Stimulated activated CD4-positive, alpha-beta T cell treated with anti-CD3 and anti-CD28 coated beads, Interleukin-1b, Interleukin-23, amount 100 ng/mL, for 24 hours (primary cell): ENCODE measurements at places on chromosomes 3 and 15.

DNA sequence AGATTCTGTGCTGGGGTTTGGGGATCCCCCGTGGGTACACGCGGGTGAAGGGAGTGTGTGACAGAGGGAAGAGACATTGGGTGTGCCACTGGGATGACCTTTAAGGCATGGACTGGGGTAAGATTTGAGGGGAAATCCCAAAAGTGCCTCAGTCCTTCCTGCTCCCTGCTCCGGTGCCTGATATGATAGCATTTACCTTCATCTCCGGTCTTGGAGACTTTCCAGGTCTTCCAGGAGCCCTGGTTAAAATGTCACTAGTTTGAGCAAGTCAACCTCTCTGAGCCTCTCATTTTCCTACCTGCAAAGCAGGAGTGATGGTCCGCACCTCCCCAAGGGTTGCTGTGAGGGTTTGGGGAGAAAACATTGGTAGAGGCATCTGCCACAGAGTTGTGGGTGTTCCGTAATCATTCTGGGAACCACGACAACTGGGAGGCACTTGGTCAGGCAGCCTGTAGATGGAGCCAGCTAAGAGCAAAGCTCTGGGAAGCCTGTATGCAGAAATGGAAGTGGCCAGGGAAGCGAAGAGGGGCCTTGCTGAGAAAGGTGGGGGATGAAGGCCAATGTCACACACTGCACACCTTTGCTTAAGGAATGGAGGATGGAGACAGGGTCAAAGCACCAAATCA lies 33.9 kb upstream of the KIF23 start:
- DNase-seq: no peak

DNA sequence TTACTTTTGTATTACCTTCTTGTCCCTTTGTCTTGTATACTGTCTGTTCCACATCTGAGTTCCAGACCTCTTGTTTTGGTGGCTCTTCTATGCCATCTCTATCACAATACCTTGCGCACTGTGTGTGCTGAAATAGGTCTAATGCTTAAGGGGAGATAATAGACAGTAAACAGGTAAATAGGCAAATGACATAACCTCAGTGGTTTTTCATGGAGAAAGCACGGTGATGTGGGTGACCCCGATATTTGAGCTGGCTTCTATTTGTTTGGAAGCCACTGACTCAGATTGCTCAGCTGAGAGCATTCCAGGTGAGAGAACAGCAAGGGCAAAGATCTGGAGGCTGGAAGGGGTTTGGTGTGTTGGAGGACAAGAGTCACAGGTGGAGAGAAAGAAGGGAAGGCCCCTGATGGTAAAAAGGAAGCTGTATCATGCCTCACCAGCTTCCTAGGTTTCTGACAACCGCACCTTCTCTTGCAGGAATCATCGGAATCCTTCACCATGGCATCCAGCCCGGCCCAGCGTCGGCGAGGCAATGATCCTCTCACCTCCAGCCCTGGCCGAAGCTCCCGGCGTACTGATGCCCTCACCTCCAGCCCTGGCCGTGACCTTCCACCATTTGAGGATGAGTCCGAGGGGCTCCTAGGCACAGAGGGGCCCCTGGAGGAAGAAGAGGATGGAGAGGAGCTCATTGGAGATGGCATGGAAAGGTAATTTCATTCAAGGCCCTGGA lies 795 bp downstream of the MCM2 start:
- no peak for DNase-seq

- DNase-seq: no peak
These were observed 92.1 kb downstream of the TGFBR2 start for GRCh38 chr3:30698549-30698948.

DNA sequence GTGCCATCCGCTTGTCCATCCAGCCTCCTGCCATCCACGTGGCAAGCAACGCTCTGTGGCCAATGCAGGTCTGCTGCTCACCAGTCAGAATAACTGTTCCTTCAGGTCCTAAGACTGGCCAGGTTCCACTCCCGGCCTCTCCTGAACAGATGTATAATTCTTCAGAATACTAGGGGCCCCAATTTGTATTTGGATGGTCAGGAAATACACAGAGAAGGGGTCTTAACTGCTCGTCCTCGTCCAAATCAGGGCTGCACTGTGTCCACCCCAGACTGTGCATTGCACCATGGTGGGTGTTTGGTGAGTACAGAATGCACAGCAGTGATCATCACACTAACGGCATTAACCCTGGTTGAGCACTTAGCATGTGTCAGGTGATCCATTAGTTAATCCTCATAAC lies 46.0 kb downstream of the MINAR1 start:
- DNase-seq: no peak

- DNase-seq: no peak
These were observed 47.8 kb downstream of the LRRK1 start for GRCh38 chr15:100966997-100967396.

GRCh38 chr3:29649815-29650547 lies 369.1 kb downstream of the RBMS3 start:
- DNase-seq: no peak

- DNase-seq: no peak
These were observed 45.0 kb downstream of the PDHB start for GRCh38 chr3:58388550-58389091.

DNA sequence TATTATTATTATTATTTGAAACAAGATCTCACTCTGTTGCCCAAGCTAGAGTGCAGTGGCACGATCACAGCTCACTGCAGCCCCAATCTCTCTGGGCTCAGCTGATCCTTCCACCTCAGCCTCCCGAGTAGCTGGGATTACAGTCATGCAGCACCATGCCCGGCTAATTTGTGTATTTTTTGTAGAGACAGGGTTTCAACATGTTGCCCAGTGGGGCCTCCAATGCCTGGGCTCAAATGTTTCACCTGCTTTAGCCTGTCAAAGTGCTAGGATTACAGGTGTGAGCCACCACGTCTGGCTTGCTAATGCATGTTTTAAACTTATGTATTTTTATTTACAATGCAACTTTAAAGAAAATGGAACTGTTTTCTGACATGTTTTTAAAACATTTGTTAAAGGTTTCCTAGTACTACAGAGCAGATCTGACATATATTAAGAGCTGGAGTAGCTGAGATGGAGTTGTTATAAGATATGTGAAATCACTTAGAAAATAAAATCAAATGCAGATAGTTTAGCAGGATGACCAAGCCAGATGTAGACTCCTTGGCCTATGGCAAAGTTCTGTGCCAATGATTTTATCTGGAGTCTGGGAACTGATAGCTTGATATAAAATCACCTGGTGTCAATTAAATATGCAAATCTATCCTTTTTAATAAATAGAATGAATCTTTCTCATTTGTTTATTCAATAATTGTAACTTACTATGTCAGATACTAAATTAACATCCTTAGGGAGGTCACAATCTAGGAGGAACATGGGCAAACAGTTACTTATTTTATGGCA lies 310.1 kb upstream of the NAALADL2 start:
- no peak for DNase-seq

DNA sequence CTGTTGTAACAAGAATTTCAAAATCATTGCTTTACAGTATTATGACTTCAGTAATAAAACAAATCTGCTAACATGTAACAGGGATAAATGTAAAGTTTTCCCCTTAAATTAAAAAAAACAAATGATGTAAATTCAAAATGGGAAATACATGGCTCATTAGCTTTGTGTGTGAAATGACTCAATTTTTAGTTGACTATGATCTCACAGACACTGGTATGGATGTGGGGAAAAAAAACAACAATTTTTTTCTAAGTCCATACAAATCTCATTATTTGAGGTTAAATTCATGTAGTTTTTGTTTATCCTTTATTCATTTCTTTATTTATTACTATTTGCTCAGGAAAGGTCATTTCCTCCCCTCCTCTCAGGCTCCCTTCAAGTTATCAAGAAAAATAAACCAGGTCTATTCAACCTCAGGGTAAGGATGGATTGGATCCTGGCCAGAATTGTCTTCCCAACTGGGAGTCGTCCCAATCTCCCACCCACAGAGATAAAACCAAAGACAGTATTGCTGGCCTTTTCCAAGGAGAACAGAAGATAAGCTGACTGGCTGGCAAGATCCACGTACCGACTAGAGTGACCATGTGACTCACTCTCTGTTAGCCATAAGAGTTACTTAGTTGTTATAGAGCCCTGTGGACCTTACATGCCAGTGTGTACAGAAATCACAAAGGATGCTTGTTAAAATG lies 373.3 kb downstream of the GAP43 start:
- no peak for DNase-seq

GRCh38 chr15:59179717-59180116 lies 26.9 kb upstream of the LDHAL6B start:
- DNase-seq: no peak

DNA sequence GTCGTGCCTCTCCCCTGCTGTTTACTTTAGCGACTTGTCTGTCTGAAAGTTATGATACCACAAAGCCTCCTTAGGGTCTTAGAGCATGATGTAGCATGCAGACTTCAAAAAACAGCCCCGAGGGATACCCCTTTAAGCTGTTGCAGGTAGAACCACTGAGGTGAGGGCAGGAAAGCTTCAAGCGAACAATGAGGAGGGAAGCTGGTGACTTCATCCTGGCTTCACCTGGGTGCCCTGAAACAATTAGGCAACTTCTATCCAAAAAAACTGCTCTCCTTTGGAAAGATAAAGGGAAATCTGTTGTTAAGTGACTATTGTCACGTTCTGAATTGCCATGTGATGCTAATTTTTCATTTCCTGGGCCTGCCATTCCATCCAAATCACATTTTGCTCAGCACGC lies 231.6 kb downstream of the SOX2 start:
- no peak for DNase-seq

- no peak for DNase-seq
These were observed 81.1 kb upstream of the SLC4A7 start for GRCh38 chr3:27565201-27565852.

- no peak for DNase-seq
These were observed 43.9 kb downstream of the ERC2 start for GRCh38 chr3:56424336-56424735.

DNA sequence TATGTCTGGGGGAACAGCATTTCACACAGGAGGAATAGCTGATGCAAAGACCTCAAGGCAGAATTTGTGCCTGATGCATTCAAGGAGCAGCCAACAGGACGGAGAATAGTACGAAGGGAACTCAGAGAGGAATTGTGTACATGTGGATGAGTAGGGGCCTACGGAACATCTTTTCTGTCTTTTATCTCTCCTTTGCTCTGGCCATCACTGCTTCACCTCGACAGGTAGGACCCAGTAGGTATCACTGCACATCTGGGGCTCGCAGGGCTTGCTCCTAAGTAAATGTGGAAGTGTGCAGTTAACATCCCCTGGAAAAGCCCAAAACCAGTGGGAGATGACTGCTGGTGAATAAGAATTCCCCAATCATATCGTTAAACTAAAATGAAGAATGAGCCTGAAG lies 56.4 kb upstream of the POU1F1 start:
- DNase-seq: no peak

- DNase-seq: no peak
These were observed 10.6 kb downstream of the RPS27L start for GRCh38 chr15:63146684-63147083.

DNA sequence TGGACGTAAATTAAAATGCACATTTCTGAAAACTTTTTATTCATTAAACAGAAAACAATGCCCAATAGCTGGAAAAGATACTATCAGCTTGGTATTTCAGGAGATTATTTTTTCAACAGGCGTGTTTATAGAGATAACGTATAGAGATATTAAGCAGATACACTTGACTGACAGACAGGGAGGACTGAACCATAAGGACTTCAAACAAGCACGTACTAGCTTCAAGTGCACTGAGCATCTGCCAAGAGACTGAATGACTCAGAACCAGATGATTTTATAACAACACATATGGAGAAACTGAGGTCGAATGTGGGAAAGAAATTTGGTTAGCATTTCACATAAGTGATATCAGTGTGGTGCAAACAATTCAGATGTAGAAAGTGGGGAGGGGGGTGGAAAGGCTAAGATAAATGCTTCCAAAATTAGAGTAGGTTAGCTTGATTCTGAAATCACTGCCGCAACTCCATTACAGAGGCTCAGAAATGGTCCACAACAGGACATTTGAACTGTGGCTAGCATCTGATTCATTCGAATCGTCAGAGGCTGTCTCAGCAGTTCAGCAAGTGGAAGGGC lies 103.5 kb downstream of the SEMA6D start:
- DNase-seq: no peak

DNA sequence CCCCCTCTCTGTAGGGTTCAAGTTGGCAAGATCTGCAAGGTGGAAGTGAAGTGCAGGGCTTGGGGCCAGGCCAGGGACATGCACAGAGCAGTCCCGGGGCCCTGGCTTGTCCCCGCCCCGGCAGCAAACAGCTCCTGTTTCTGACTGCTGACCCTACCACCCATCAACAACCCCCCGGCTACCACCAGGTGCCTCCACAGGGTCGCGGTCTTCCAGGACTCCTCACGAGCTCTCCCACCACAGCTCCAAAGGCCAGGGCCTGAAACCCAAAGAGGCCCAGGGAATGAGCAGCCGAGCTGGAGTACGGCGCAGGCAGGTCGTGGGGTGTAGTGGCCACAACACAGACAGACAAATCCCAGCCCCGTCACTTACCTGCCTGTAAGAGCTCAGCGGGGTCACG lies 121.3 kb upstream of the SMAD3 start:
- no peak for DNase-seq

DNA sequence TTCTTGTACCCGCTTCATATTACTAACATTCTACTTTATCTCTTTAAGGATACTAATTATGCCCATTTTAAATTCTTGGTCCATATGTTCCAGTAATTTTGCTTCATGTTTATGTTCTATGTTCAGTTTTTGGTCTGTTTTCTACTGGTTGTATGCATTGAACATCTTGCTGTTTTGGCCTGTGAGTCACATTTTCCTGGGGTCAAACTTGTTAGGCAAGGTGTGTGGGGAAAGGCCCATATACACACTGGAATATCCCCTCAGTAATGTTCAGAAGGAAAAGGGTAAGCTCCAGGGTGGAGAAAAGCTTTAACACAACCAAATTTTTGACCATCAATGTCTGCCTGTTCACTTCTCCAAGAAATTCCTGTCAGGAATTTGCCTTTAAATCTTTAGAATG lies 337.7 kb downstream of the SLC9A9 start:
- no peak for DNase-seq

GRCh38 chr3:121165397-121165837 lies 257.4 kb downstream of the STXBP5L start:
- no peak for DNase-seq

DNA sequence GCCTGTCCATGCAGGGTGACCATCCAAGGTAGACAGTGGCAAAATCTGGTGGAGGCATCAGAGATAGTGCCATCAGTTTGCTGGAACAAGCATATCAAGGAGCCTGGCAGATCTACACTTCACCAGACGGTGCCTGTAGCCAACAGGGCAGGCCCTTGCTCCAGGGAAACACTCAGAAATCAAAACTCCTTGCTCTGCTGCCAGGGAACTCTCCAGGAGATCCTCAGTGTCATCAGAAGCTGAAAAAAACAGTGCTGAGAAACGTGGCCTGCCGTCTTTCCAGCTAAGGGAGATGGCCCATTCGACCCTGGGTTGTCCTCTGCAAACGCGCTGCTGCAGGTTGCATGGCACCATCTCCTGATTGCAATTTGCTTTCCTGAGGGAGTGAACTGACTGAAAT lies 30.5 kb upstream of the ATP13A3 start:
- no peak for DNase-seq

DNA sequence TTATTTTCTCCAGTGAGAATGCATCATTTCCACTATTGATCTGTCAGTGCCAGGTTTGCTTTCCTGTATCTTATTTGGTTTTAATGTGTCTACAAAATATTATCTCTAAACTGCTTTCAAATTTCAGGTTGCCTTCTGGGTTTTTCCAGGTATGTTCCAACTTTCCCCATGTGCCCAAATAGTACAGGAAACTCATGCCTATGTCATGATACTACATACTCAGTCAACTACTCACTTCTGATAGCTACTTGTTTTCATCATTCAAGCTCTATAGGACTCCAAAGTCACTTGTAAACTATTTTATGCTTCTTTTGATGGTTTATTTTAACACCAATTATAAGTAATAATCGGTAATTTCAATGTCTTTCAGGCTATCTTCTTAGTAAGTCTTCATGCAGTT lies 134.8 kb upstream of the TTC14 start:
- DNase-seq: no peak
